ENCODE measurements at places on chromosomes 2 and 18.

DNA sequence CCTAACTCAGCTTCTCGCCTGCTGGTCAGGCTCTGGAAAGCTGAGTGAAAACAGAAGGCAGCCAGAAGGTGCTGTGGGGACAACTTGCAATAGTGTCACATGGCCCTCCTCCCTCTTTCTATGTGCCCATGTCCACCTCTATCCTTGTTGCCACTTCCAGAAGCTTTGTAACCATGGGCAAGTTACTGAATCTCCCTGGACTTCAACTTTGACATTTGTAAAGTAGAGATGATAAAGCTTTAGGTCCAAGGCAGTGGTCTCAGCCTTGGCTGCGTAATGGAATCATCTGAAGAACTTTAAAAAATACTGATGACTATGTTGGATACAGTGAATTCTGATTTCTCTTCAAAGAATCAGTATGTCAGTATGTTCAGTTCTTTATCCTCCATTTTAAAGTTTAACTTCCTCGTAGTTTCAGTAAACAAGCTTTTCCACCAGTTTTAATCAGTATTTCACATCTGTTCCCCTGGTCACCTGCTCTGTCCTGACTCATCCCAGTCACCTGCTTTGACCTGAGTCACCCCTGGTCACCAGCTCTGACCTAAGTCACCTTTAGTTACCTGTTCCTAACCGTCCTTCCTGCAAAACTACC is 245.2 kb upstream of the STON1 start:
- DNase-seq: no peak

DNA sequence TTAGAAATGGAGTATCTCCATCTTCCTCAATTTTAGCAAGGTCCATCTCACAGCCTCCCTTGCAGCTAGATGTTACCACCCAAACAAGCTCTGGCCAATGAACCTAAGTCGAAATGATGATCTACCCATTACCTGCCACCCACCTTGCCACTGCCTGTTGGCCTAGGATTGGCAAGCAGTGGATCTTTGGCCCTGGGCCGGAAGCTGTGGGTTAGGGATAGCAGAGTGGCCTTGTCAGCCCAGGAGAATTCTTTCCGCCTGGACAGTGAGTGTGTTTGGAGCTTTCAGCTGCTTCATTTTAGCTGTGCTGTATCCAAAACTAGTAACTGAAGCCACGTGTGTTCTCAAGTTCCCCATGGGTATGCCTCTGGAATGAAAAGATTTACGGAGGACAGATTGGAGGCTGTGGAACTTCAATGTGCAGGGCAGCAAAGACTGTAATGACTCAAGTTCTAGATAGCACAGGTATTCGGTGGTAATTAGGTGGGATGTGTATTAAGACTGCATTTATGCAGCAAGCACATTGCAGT is 7.7 kb upstream of the PARD6G start:
- no peak for DNase-seq

DNA sequence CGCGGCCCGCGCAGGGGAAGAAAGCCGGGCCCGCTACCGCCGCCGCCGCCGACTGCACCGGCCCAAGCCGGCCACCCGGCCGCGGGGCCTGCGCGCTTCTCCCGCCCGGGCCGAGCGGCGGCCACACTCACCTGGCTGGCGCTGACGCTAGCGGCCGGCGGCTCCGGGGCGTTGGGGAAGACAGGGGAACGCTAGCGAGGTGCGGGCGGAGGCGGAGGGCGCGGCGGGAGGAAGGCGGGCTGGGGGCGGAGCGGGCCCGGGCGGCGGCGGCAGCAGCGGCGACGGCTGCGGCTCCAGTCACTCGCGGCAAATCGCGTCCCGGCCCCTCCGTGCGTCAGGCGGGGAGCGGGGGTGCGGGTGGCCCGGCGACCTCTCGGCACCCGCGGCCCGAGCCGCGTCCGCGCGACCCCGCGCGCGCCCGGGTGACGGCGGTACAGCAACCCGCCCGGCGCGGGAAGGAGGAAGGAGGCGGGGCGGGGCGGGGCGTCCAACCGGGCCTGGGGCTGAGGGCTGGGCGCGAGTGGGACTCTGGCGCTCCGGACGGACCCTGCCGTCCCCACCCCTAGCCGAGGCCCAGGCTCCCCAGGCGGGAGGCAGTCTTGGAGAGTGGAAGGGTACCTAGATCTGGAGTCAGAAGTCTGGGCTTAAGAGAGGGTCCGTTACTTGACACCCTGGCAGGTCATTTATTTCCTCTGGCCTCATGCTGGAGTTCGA is at the start of gene SESTD1:
Gene SESTD1, minus strand, starts transcription at position 465 of the 714 bp plus-strand sequence. CDS start 72,991 bp downstream, outside the sequence.
- no peak for DNase-seq

DNA sequence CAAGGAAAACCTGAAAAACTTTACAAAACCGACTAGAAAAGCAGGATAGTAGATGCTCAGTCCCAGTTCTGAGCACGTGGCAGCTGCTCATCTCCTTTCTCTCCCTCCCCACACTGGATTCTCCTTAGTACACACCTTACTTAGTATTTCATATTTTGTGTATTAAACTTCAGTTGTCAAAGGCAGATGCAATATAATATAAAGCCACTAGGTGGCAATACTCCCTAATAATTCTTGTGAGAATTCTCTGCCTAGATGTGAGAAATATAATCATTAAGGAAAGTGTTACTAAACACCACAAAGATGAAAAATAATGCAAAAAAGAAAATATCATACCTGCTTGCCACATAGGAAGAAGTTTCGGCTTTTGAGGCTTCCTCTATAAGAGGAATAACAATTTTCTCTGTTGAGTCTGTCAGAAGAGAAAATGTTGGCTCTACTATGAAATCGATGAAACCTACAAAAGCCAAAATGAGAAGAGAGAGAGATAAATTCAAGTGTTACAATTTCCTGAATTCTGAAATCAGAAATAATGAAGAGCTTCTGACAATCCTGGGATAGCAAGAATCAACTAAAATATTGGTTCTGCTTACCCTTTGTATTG is 200.6 kb downstream of the PPP1R1C start:
- DNase-seq: peak; percentile 22

DNA sequence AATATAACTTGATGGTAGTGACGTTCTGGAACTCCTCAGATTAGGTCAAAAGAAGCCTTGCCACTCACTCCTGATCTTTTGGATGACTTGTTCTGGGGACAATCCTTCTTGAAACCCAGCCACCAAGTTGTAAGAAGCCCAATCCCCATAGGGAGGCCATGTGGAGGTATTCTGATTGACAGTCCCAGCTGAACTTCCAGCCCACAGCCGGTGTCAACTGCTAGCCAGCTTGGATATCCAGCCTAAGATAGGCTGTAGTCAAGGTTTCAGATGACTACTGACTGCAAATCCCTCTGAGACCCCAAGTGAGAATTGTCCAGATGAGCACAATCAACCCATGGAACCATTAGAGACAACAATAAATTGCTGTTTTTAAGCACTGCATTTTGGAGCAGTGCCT is 31.4 kb downstream of the EIF2AK2 start:
- DNase-seq: no peak

- DNase-seq: no peak
These were observed 952 bp upstream of the UGT1A6 start for GRCh38 chr2:233691443-233692433.

DNA sequence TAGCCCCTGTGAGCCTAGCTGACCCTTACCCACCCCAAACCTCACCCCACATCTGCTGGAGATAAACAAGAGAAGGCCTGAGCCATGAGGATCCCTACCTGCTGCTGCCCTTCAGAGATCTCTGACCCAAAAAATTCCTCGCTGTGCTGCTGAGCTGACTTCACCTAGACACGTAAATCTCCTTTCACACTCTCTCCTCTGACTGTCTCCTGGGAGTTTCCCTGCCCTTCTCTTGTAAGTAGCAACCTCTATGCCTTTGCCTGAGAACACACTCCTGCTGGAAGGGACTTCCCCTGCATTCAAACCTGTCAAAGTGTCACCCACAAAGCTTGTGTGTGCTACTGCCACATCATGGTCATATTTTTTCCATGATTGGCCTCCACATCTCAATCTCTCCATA is 134.2 kb upstream of the NOL4 start:
- no peak for DNase-seq

DNA sequence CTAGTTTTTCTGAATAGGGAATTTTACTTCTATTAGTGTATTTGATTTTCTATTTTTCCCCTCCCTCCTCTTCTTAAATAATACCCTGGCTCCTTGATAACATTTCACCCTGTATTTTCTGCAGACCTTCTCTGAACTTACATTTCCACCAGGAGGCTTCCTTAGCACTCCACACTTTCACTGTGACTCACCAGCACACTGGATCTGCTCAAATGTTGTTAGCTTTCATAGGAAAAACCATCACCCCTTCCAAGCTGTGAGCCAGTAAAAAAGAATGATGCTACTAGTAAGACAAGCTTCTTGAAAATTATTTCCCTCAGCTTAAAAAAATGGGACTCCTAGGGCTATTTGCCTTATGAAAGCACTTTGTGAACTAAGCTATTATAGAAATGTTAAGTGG is 16.1 kb downstream of the SUPT7L start:
- no peak for DNase-seq

GRCh38 chr2:100821255-100821910 is 1.4 kb downstream of the NPAS2 start:
- no peak for DNase-seq

- DNase-seq: no peak
These were observed 1.2 kb downstream of the ANTXR1 start for GRCh38 chr2:69013840-69014821.

All from NCI-H2107 (cell line).